ENCODE measurements at places on chromosomes 4 and X.

DNA sequence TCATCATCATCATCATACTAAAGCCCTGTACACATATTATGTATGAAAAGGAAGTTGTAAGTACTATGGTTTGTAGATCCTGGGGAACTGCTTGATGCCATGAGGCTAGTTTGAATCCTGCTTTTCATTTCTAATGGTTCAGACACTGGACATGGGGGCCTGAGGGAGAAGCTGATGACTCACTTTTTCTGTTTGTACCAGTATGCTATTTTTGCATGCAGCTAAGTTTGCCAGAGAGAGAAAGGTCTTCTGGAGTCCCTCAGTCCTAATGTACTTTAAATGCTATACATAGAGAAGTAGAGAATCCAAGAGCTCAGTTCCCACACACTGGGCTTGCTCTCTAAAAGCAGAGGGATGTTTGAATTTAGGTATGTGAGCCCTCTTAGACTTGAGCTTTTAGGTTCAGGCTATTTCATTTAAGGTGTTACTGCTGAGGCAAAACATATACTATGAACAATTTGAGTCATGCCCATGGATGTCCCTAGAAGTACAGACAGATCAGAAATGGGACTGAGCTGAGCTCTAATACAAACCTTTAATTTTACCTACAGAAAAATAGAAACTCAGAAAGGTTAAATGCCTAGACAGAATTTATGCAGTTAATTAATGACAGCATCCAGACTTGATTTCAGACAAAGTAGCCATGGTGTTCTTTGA is 17.6 kb upstream of the HS3ST1 start:
- DNase-seq: peak; percentile 23

GRCh38 chr4:88759039-88759894 is 61.6 kb upstream of the NAP1L5 start:
- DNase-seq: peak; percentile 43

DNA sequence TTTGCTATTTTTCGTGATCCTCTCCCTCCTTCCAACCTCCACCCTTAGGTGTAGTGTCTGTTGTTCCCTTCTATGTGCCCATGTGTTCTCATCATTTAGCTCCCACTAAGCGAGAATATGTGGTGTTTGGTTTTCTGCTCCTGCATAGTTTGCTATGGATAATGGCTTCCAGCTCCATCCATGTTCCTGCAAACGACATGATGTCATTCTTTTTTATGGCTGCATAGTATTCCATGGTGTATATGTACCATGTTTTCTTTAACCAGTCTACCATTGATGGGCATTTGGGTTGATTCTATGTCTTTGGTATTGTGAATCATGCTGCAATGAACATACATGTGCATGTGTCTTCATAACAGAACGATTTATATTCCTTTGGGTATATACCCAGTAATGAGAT is 102.7 kb downstream of the SEL1L3 start:
- no peak for DNase-seq

GRCh38 chrX:108246304-108246954 is 154.9 kb downstream of the ATG4A start:
- no peak for DNase-seq

GRCh38 chr4:121690001-121690400 is 6.8 kb downstream of the ANXA5 start:
- peak; percentile 60 for DNase-seq

- no peak for DNase-seq
Observed at GRCh38 chrX:139924069-139924695, 8.7 kb downstream of the ATP11C start.
